ENCODE measurements at places on chromosomes 3 and 15.

DNA sequence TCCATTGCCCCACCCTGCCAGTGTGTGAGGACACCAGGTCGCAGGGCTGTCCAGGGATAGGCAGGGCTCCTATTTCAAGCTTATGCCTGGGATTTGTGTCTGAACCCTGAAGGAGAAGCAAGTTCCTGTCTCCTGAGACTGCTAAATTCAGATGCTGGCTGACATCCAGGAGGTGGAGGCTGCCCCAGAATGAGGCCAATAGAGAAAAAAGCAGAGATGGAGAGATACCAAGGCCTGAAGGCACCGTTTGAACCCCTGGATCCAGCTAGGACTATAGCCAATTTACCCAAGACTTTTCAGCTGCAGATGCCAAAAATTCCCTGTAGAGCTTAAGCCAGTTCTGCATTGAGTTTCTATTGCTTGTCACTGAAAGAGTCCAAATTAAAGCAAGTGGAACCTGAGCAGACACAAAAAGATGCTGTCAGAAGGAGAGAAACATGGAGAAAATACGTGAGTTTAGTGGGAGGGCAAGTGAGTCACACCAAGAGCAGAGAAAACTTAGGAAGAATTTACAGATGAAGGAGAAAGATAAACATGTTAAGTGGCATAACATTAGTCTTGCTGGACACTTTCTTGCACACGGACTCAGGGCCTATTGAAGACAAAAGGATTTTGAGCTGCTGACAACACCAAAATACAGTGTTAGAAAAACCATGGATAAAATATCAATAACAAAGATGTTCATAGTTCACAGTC lies 148.6 kb downstream of the CNTN3 start:
- DNase-seq, result peak; percentile 5

- no peak for DNase-seq
Measured at GRCh38 chr15:70250208-70251201, 152.8 kb upstream of the TLE3 start.

DNA sequence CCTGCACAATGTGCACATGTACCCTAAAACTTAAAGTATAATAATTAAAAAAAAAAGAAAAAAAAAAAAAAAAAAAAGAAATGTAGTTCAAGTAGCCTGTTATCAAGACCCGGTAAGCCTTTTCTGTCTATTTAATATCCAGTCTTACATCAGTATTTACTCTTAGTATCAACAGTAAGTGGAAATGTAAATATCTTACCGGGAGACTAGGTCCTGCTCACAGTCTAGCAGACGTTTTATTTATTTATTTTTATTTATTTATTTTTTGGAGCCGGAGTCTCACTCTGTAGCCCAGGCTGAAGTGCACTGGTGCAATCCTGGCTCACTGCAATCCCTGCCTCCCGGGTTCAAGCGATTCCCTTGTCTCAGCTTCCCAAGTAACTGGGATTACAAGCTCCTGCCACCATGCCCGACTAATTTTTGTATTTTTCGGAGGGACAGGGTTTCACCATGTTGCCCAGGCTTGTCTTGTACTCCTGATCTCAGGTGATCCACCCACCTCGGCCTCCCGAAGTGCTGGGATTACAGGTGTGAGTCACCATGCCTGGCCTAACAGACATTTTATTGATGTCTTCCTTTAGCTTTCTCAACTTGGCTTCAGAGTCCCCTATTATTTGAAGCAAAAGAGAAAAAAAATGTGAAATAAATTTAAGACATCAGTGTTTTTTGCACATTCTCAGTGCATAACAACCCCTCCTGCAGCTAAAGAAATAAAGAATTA lies 19.9 kb downstream of the C2CD4B start:
- DNase-seq, result no peak

GRCh38 chr3:193782276-193782647 lies 189.3 kb downstream of the OPA1 start:
- no peak for DNase-seq

DNA sequence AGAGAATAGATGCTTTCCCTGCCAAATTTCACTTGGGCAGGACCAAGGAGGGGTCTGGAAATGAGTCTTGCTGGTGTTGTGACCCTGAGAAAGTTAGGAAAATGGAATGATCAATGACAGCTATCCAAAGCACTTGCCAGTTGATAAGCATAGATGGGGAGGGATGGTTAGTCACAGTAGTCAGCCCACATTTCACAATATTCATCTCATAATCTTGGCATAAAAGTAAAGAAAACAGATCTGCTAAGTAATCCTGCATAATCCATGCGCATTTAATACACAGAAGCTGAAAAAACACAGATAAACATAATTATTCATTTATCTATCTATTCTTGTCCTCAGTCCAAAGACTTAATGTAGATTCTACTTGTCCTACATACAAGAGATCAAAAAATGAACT lies 184.1 kb downstream of the ZIC4 start:
- peak; percentile 1 for DNase-seq

GRCh38 chr3:31810991-31811433 lies 170.1 kb downstream of the OSBPL10 start:
- no peak for DNase-seq
